ENCODE measurements at places on chromosomes 5 and 9. TPM values are rescaled to one million over a fixed set of nuclear protein-coding genes. Genes with fewer than 3 reads are reported as not detected.

DNA sequence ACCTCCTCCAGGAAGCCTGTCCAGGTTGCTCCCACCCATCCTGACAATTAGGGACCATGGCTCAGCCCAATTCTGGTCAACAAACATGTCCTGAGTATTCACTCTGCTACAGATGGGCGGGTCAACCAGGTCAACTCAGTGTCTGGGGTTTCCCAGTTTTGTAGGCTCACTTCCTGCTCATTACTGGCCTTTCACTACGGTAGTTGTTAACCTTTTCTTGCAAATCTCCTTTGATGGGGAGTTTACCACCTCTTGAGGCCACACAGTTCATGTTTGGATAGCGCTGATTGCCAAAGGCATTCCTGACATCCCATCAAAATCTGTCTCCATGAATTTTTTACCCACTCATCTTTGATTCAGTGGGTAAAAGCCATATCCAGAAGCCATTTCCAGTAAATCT, 13.8 kb downstream of the TMEM8B start:
- DNase-seq, result no peak
- H3K27me3 ChIP-seq, result no peaks in the 10 kb centered on the region
- no peak overlapping the region for H3K4me3 ChIP-seq
- H3K4me1 ChIP-seq, result peaks cover 26% of the 10 kb centered on the region
- H3K27ac ChIP-seq, result no peak overlapping the region
- no peaks in the 10 kb centered on the region for H3K36me3 ChIP-seq

DNA sequence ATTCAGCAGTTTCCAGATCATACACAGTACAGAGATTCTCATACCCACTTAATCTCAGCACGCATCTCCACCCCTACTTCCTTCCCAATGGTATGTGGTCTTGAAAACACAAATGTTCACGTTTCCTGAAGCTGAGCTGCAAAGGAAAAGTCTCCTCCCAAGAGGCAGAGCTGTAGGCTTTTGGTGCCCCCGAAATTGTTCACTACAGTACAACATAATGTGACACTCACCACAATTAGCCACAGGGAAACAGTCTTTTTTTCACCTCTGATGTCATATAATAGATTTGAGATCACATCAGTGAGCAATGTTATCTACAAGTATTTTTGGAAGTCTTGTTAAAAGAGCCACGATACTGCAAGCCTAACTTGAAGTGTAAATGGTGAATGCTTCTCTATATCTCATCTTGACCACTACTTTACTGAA, 40.2 kb downstream of the NFIB start:
- no peak overlapping the region for H3K4me3 ChIP-seq
- H3K36me3 ChIP-seq, result no peaks in the 10 kb centered on the region
- peaks cover 2% of the 10 kb centered on the region for H3K4me1 ChIP-seq
- no peak overlapping the region for H3K27ac ChIP-seq

GRCh38 chr9:8715788-8716187, 916.2 kb upstream of the DMAC1 start:
- H3K4me3 ChIP-seq, result no peak overlapping the region
- no peaks in the 10 kb centered on the region for H3K36me3 ChIP-seq
- DNase-seq, result no peak
- H3K27me3 ChIP-seq, result no peaks in the 10 kb centered on the region

DNA sequence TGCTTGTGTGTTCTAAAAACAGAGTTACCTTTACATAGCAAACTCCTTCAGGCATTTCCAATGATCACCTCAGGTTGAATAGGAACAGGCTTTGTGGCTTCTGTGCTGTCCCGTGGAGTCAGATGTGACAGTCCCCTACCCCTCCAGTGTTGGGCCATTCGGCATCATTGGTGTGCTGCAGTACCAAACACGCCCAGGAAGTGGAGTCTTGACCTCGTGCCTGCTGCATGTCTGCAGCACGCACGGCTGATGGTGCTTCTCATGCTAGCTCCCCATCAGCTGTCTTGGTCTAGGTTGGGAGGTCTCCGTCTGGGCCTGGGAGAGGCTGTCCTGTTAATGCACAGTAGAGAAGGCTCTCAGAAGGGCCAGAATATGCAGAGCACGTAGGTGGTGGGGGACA, 42.5 kb upstream of the PHF2 start:
- H3K27me3 ChIP-seq, result no peaks in the 10 kb centered on the region
- DNase-seq, result no peak
- peaks cover 9% of the 10 kb centered on the region for H3K4me1 ChIP-seq

DNA sequence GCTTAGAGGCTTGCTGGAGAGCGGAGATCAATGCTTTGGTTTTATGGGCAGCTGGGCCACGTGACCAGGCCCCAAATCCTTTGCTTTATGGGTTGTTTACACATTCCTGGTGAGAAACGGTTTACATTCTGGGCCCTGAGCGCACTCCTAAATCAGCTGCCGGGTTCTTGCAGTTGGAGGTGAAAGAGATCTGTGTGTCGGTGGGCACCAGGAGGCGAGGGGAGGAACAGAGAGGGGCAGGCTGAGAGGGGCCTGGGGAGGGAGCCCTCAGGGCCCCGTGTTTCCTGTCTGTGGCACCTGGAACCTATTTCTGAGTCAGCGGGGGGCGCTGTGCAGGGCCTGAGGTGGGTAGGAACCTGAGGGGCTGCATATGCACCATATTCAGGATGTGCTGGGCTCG, 63.5 kb upstream of the HAND1 start:
- H3K36me3 ChIP-seq, result no peaks in the 10 kb centered on the region
- no peak overlapping the region for H3K27ac ChIP-seq

- H3K27me3 ChIP-seq, result no peaks in the 10 kb centered on the region
- H3K4me3 ChIP-seq, result no peak overlapping the region
- H3K4me1 ChIP-seq, result peaks cover 5% of the 10 kb centered on the region
- H3K27ac ChIP-seq, result no peak overlapping the region
Measured at GRCh38 chr9:123251741-123252140, 16.6 kb downstream of the STRBP start.

The PPP3R2 gene
- not detected for total RNA-seq

The MLANA gene
- not detected for total RNA-seq

DNA sequence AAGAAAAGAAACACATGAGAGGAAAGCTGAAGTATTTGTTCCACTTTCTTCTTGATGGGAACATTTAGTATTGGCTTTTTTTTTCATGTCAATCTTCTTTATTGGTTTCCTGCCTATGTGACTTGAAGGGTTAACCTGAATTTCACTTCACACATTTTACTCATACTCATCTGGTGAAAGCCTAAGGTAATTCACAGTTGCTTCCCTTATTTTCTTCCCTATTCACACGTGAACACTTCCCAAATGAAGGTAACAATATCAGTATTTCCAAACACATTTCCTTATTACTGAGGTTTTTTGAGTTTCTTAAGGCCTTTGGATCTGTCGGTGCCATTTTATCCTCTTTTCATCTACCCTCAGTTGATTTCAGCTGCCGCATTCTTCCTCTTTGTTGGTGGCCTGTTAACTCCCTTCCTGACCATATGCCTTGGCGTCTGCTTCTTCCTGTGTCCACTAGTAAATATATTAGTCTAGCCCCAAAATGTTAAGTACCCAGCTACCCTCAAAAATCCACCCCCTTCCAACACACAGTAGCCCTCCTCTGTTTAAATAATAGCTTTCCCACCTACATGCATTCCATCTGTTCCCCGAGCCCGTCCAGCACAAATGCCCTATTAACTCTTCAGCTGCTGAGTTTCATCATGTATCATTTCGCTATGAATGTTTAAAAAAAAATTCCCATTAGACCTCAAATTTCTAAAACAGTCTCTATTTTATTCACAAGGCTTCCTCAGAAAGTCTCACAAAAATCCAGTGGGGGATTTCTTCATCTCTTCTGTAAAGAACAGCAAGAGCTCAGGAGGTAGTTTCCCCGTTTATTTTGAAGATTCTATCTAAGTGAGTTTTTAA, 97.3 kb downstream of the USP20 start:
- H3K4me3 ChIP-seq, result peak overlapping the region; percentile 63
- H3K27ac ChIP-seq, result peak overlapping the region; percentile 77
- H3K27me3 ChIP-seq, result no peaks in the 10 kb centered on the region
- H3K36me3 ChIP-seq, result peaks cover 45% of the 10 kb centered on the region
- peaks cover 62% of the 10 kb centered on the region for H3K4me1 ChIP-seq

GRCh38 chr9:38482918-38483592, 58.8 kb upstream of the IGFBPL1 start:
- H3K27ac ChIP-seq, result no peak overlapping the region
- H3K4me3 ChIP-seq, result no peak overlapping the region
- DNase-seq, result no peak
- H3K27me3 ChIP-seq, result no peaks in the 10 kb centered on the region
- no peaks in the 10 kb centered on the region for H3K36me3 ChIP-seq

- H3K4me1 ChIP-seq, result no peaks in the 10 kb centered on the region
- DNase-seq, result no peak
- H3K4me3 ChIP-seq, result no peak overlapping the region
- H3K36me3 ChIP-seq, result no peaks in the 10 kb centered on the region
- H3K27me3 ChIP-seq, result no peaks in the 10 kb centered on the region
- no peak overlapping the region for H3K27ac ChIP-seq
Measured at GRCh38 chr9:13554626-13555025, 275.1 kb upstream of the MPDZ start.

The ANKRD34B gene
- total RNA-seq, result not detected

The PCDHGB1 gene
- total RNA-seq, result 0.13 TPM

- H3K4me3 ChIP-seq, result peak overlapping the region; percentile 32
- peak; percentile 68 for DNase-seq
- peak overlapping the region; percentile 61 for H3K27ac ChIP-seq
- no peaks in the 10 kb centered on the region for H3K27me3 ChIP-seq
- peaks cover 65% of the 10 kb centered on the region for H3K36me3 ChIP-seq
Measured at GRCh38 chr9:93108291-93109041, 12.4 kb downstream of the CARD19 start.

The PCDHB16 gene
- total RNA-seq, result not detected

- H3K36me3 ChIP-seq, result peaks cover 5% of the 10 kb centered on the region
- no peak for DNase-seq
- peaks cover 18% of the 10 kb centered on the region for H3K4me1 ChIP-seq
- H3K4me3 ChIP-seq, result peak overlapping the region; percentile 51
- no peak overlapping the region for H3K27ac ChIP-seq
Measured at GRCh38 chr9:128654481-128654880, 2.2 kb downstream of the DYNC2I2 start.

DNA sequence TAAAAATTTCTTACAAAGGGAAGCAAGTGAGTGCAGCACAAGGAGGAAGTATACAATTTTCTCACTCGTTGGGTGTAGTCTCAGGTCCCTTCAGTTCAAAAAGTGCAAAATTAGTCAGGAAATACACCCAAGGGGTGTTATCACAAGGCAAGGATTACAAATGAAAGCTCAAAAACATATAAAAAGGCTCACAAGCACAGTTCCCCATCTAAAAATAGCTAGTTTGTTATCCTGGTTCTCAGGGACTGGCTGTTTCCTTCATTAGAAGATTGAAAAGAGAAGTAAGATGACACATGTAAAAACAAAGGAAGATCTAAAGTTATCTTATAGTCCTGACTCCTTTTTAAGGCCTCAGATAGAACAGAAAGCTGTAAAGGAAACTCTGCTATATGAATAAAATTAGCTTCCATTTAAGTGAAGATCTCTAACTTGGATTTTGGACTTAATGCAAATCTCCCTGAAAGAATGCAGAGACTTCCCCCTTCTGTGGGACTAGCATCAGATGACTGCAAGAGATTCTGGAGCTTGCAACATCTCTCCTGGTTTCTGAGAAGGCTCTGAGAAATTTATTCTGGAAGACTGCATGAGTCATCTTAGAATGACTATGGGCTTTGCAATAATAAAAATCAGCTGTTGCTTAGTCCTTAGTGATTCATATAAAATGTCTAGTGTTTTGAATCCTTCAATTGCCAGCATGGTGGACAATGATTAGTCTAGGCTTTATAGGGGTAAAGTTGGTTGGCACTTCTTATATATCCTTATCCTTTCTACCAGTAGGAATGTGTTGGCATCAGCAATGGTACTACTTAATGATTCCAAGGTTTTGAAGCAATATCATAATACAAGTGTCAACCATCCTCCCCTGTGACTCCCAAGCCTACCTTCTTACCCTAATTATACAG, 25.4 kb downstream of the DAB2 start:
- no peaks in the 10 kb centered on the region for H3K4me1 ChIP-seq
- no peak overlapping the region for H3K4me3 ChIP-seq
- no peak for DNase-seq
- H3K36me3 ChIP-seq, result no peaks in the 10 kb centered on the region
- no peaks in the 10 kb centered on the region for H3K27me3 ChIP-seq
